Activated CD8-positive, alpha-beta memory T cell treated with anti-CD3 and anti-CD28 coated beads for 36 hours (primary cell): ENCODE measurements at places on chromosomes 7 and 10. TPM values are rescaled to one million over a fixed set of nuclear protein-coding genes. Genes with fewer than 3 reads are reported as not detected.

The SPDYE16 gene
- total RNA-seq: not detected

The PVRIG gene
- 23.6 TPM for total RNA-seq

The CDH23 gene
- total RNA-seq: 0.55 TPM

The NUDCD3 gene
- total RNA-seq: 94.9 TPM

The KRIT1 gene
- 38.2 TPM for total RNA-seq

The TAS2R41 gene
- total RNA-seq: not detected

The CLDN15 gene
- 18.8 TPM for total RNA-seq
